ENCODE measurements at places on chromosomes 6 and 20. TPM values are rescaled to one million over a fixed set of nuclear protein-coding genes. Genes with fewer than 3 reads are reported as not detected.

DNA sequence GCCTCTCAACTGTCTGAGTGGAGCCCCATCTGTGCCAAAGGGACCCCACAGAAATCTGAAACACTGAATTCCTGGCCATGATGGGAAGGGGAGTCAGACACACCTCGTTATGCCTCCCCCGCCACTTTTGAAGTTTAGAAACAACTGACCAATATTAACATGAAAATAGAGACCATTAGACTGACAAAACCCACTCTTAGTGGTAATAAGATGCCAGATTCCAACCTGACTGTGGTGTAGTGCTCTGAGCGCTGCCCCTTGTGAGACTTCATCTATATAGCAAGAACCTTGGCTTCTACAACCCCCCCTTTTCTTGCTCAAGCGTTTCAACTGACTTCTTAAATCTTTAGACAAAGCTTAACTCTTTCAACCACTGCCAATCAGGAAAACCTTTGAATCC lies 46.1 kb upstream of the UNC93A start:
- H3K4me1 ChIP-seq, result no peaks in the 10 kb centered on the region
- no peak for DNase-seq
- H3K27me3 ChIP-seq, result no peaks in the 10 kb centered on the region
- H3K4me3 ChIP-seq, result no peak overlapping the region
- H3K36me3 ChIP-seq, result no peaks in the 10 kb centered on the region
- H3K27ac ChIP-seq, result no peak overlapping the region

GRCh38 chr6:127902933-127903332 lies 2.1 kb upstream of the THEMIS start:
- no peak overlapping the region for H3K4me3 ChIP-seq
- DNase-seq, result no peak
- H3K27ac ChIP-seq, result no peak overlapping the region
- no peaks in the 10 kb centered on the region for H3K36me3 ChIP-seq
- H3K27me3 ChIP-seq, result no peaks in the 10 kb centered on the region
- no peaks in the 10 kb centered on the region for H3K4me1 ChIP-seq

GRCh38 chr6:42879372-42880239 lies at the start of gene RPL7L1:
Gene RPL7L1 (plus strand): TSS chr6:42879616. CDS start chr6:42879911, 295 bp downstream.
- peak within 1 kb of the TSS; percentile 89 for H3K27ac ChIP-seq
- peak; percentile 84 for DNase-seq
- peaks cover 33% of the 10 kb centered on the region for H3K36me3 ChIP-seq
- H3K27me3 ChIP-seq, result no peaks in the 10 kb centered on the region

DNA sequence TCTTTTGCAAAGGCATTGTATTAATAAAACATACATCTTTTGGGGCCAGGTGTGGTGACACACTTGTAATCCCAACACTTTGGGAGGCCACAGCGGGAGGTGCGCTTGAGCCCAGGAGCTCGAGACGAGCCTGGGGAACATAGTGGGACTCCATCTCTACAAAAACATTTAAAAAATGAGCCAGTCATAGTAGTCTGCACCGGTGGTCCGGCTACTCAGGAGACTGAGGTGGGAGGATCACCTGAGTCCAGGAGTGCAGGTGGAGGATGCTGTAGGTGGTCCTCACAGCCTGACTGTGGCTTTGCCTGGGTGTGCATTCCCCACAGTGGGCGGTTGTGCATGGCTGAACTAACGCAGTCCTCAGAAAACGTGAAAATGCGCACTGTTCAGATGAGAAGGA lies 162.5 kb downstream of the DLL1 start:
- no peaks in the 10 kb centered on the region for H3K27me3 ChIP-seq
- H3K27ac ChIP-seq, result no peak overlapping the region
- no peak overlapping the region for H3K4me3 ChIP-seq
- no peak for DNase-seq
- peaks cover 18% of the 10 kb centered on the region for H3K4me1 ChIP-seq

- no peak overlapping the region for H3K4me3 ChIP-seq
- DNase-seq, result no peak
- no peaks in the 10 kb centered on the region for H3K27me3 ChIP-seq
- no peak overlapping the region for H3K27ac ChIP-seq
Observed at GRCh38 chr6:157755032-157755745, 67.9 kb upstream of the SNX9 start.

- H3K4me3 ChIP-seq, result no peak overlapping the region
- H3K27ac ChIP-seq, result no peak overlapping the region
- no peaks in the 10 kb centered on the region for H3K4me1 ChIP-seq
- no peak for DNase-seq
- no peaks in the 10 kb centered on the region for H3K27me3 ChIP-seq
Observed at GRCh38 chr6:163063561-163063960, 335.8 kb downstream of the PACRG start.

- H3K27me3 ChIP-seq, result no peaks in the 10 kb centered on the region
- H3K4me1 ChIP-seq, result no peaks in the 10 kb centered on the region
- no peak overlapping the region for H3K4me3 ChIP-seq
- peak; percentile 17 for DNase-seq
Observed at GRCh38 chr20:63320041-63320511, 27.1 kb downstream of the COL20A1 start.

GRCh38 chr6:48613231-48613949 lies 502.4 kb upstream of the PTCHD4 start:
- no peaks in the 10 kb centered on the region for H3K4me1 ChIP-seq
- no peak overlapping the region for H3K4me3 ChIP-seq
- no peaks in the 10 kb centered on the region for H3K27me3 ChIP-seq

GRCh38 chr6:38117281-38117680 lies 297.8 kb downstream of the ZFAND3 start:
- H3K4me3 ChIP-seq, result no peak overlapping the region
- DNase-seq, result no peak
- peaks cover 57% of the 10 kb centered on the region for H3K36me3 ChIP-seq
- no peaks in the 10 kb centered on the region for H3K4me1 ChIP-seq

- no peak overlapping the region for H3K27ac ChIP-seq
- H3K27me3 ChIP-seq, result no peaks in the 10 kb centered on the region
- H3K4me3 ChIP-seq, result no peak overlapping the region
Observed at GRCh38 chr6:66103354-66103753, 396.3 kb upstream of the EYS start.

DNA sequence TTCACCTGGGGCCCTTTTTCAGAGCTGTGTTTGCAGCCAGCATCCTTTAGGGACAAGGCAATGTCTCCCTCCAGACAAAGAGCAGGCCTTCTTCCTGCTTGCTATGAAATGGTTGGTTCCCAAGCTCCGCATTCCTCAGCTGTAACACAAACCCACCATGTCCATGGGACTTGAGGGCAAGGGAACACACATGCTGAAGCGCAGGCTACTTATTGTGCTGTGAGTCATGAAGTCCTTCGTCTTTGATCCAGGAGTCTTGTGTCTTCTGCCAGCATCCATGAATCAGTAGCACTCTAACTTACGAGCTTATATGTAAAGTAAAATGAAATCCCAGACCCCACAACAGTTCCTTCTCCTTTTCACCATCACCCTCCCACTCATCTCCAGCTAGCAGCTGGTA lies 59.0 kb downstream of the ANKRD60 start:
- H3K27me3 ChIP-seq, result no peaks in the 10 kb centered on the region
- no peaks in the 10 kb centered on the region for H3K4me1 ChIP-seq
- H3K4me3 ChIP-seq, result no peak overlapping the region

DNA sequence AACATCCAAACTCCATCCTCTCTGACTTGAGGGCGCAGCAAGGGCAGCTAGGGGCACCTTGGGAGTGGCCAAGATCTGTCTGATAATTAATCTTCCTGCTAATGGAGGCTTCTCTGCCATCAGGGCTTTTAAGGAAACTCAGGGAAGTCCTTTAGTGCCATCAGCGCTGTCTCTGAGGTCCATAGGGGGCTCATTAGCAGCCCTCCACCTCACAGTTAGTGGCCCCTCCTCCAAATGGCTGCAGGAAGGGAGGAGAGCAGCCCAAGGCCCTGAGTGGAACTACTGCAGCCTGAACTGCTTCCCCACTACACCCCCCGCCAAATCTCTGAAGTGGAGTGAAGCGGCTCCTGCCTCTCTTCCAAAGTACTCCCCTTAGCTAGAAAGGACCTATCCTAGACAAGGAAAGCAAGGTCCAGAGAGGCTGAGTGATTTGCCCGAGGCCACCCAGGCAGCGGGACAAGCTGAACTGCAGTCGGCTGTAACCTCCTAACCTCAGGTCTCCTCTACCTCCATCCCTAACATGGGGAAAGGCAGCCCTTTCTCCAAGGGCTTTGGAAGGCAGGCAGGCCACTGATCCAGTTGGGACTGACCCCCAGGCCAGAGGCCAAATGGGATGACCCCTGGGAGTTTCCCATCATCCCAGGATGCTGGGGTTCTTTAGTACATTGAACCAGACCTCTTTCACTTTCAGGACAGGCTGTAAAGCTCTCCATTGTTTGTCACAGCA lies 39.5 kb upstream of the ZFAND3 start:
- H3K27me3 ChIP-seq, result no peaks in the 10 kb centered on the region
- H3K4me1 ChIP-seq, result peaks cover 5% of the 10 kb centered on the region
- DNase-seq, result no peak
- H3K36me3 ChIP-seq, result no peaks in the 10 kb centered on the region

- no peaks in the 10 kb centered on the region for H3K27me3 ChIP-seq
- H3K4me3 ChIP-seq, result no peak overlapping the region
- no peaks in the 10 kb centered on the region for H3K4me1 ChIP-seq
- no peak overlapping the region for H3K27ac ChIP-seq
- no peak for DNase-seq
- H3K36me3 ChIP-seq, result no peaks in the 10 kb centered on the region
Observed at GRCh38 chr6:83870649-83871048, 11.2 kb downstream of the CYB5R4 start.

- no peaks in the 10 kb centered on the region for H3K36me3 ChIP-seq
- no peaks in the 10 kb centered on the region for H3K4me1 ChIP-seq
- H3K4me3 ChIP-seq, result no peak overlapping the region
- DNase-seq, result no peak
- peaks cover 9% of the 10 kb centered on the region for H3K27me3 ChIP-seq
Observed at GRCh38 chr6:6057442-6058053, 50.8 kb upstream of the NRN1 start.

DNA sequence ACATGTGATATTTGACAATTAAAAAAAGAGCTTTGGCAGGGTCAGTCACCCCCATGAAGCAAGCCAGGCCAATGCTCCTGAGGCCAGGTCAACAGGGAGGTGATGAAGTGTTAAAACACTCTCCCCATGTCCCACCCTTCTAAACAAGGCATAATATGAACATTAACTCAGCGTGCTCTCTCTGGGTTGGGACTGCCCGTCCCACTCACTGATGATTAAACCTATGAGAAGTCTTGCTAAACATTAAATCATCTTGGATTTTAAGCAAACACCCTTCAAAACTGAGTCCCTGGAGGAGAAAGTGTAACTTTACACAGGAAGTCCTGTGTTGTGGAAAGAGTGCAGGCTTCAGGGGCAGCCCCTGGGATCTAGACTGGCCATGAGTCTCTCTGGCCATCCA lies 558.5 kb downstream of the CD83 start:
- H3K36me3 ChIP-seq, result no peaks in the 10 kb centered on the region
- H3K4me3 ChIP-seq, result no peak overlapping the region
- no peaks in the 10 kb centered on the region for H3K27me3 ChIP-seq
- no peak overlapping the region for H3K27ac ChIP-seq
- peaks cover 10% of the 10 kb centered on the region for H3K4me1 ChIP-seq

- H3K4me1 ChIP-seq, result no peaks in the 10 kb centered on the region
- H3K36me3 ChIP-seq, result no peaks in the 10 kb centered on the region
- H3K27ac ChIP-seq, result no peak overlapping the region
- no peaks in the 10 kb centered on the region for H3K27me3 ChIP-seq
- H3K4me3 ChIP-seq, result no peak overlapping the region
Observed at GRCh38 chr6:168908887-168909286, 344.8 kb downstream of the THBS2 start.

DNA sequence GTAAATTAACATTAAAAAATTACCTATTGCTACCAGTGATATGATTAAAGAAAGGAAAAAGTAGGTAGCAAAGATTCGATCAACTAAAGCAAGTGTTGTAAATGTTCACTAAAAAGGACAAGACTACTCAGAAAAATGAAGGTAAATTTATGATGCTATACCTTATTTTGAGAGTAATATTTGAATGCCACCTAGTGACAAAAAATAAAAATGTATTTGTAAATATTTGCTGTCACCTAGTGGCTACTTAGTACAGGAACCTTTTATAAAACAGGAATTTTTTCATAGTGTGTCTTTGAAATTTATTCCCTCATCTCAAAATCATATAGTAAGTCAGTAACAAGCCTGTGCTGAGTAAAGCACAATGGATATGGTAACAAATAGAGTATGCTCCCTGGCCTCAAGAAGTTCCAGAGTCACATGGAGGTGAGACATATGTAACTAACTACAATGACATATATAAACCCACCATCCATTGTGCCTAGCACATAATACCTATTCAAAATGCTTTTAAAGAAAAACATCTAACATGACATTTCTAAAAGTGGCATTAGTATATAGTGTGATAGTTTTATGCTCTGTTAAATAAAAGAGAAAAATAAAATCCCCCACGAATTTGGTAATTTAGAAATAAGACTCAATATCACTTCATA lies 193.1 kb upstream of the SIM1 start:
- no peaks in the 10 kb centered on the region for H3K27me3 ChIP-seq
- no peaks in the 10 kb centered on the region for H3K4me1 ChIP-seq
- H3K27ac ChIP-seq, result no peak overlapping the region
- DNase-seq, result no peak
- no peak overlapping the region for H3K4me3 ChIP-seq
- no peaks in the 10 kb centered on the region for H3K36me3 ChIP-seq

DNA sequence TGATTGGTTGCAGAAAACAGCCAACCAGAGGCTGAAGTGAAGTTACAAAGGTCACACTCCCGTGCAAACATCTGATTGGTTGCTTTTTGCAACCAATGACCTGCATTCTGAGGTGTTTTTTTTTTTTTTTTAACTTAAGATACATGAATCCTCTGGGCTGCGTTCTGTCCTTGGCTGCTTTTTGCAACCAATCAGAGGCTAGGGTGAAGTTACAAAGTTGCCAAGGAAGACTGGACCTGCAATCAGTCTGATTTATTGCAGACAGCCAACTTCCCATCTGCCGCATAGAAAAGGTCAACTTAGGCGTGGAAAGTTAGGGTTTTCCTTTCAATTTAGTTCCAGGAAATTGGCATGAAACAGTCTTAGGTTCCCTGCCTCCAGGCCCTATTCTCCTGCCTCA lies 292.9 kb downstream of the PLCB1 start:
- H3K4me3 ChIP-seq, result no peak overlapping the region
- H3K27ac ChIP-seq, result no peak overlapping the region
- no peaks in the 10 kb centered on the region for H3K36me3 ChIP-seq
- no peaks in the 10 kb centered on the region for H3K4me1 ChIP-seq

DNA sequence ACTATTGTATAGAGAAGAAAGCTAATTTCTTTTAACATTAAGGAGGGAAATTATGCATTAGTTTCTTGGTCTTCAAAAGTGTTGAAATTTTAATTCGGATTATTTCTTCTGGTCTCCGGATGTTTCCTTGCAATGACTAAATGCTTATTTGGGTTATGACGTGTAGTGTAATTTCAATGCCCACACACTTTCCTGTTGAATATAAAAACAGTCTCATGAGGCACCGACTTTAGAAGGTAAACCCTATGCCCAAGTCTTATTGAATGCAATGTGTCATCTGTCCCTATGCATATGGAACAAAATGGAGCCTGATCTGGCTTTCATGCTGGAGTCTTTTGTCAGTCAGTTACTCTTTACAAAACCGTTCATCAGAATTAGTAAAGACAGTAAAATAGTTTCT lies 17.7 kb downstream of the GJA1 start:
- no peaks in the 10 kb centered on the region for H3K27me3 ChIP-seq
- no peak overlapping the region for H3K4me3 ChIP-seq
- H3K36me3 ChIP-seq, result peaks cover 7% of the 10 kb centered on the region
- H3K4me1 ChIP-seq, result no peaks in the 10 kb centered on the region

- H3K27ac ChIP-seq, result peak overlapping the region; percentile 60
- no peak for DNase-seq
- H3K27me3 ChIP-seq, result no peaks in the 10 kb centered on the region
Observed at GRCh38 chr6:151679081-151679480, 128.4 kb upstream of the ESR1 start.

The PCMTD2 gene
- polyA plus RNA-seq, result 29.5 TPM

The MTG2 gene
- polyA plus RNA-seq, result 28.9 TPM

The KCNQ5 gene
- 0.06 TPM for polyA plus RNA-seq

The JPH2 gene
- polyA plus RNA-seq, result 144 TPM

The CD109 gene
- polyA plus RNA-seq, result 1.9 TPM

The CNKSR3 gene
- polyA plus RNA-seq, result 5.9 TPM

The RNF182 gene
- polyA plus RNA-seq, result not detected

Measured in heart left ventricle (tissue), 16 donors.